ENCODE measurements at places on chromosomes 1 and 21. TPM values are rescaled to one million over a fixed set of nuclear protein-coding genes. Genes with fewer than 3 reads are reported as not detected.

The AZIN2 gene
- total RNA-seq = 2.5 TPM

The RIPPLY3 gene
- total RNA-seq = not detected

The CATSPERE gene
- 1.7 TPM for total RNA-seq

The S100A1 gene
- total RNA-seq = not detected

The RNF223 gene
- not detected for total RNA-seq

The CFHR3 gene
- total RNA-seq = not detected

The HNRNPU gene
- total RNA-seq = 298 TPM

The FCN3 gene
- total RNA-seq = not detected

The YBX1 gene
- total RNA-seq = 682 TPM

The FHAD1 gene
- total RNA-seq = 0.19 TPM

The PLA2G2A gene
- not detected for total RNA-seq

The KRTAP21-2 gene
- not detected for total RNA-seq

The GPR52 gene
- total RNA-seq = 0.28 TPM

The CFAP141 gene
- not detected for total RNA-seq

The AMY2A gene
- not detected for total RNA-seq

The PTTG1IP gene
- total RNA-seq = 220 TPM

The TACSTD2 gene
- total RNA-seq = 0.19 TPM

The MYBPHL gene
- total RNA-seq = not detected

The WDR64 gene
- total RNA-seq = not detected

The EPHB2 gene
- total RNA-seq = 2.3 TPM

The SELL gene
- 1.1 TPM for total RNA-seq

The KIF21B gene
- total RNA-seq = 0.19 TPM

The S100B gene
- total RNA-seq = 0.28 TPM

The HJV gene
- not detected for total RNA-seq

The S100A6 gene
- 730 TPM for total RNA-seq

The MGST3 gene
- total RNA-seq = 129 TPM

The RNU1-1 gene
- under 0.01 TPM for total RNA-seq

The CYP4A11 gene
- not detected for total RNA-seq

The LY9 gene
- not detected for total RNA-seq

The KCNK2 gene
- total RNA-seq = 5.1 TPM

The DPYD gene
- total RNA-seq = 67.1 TPM

The ANGPTL3 gene
- total RNA-seq = not detected

The SLC16A4 gene
- 42.0 TPM for total RNA-seq
